ENCODE measurements at places on chromosomes 1 and 21.

DNA sequence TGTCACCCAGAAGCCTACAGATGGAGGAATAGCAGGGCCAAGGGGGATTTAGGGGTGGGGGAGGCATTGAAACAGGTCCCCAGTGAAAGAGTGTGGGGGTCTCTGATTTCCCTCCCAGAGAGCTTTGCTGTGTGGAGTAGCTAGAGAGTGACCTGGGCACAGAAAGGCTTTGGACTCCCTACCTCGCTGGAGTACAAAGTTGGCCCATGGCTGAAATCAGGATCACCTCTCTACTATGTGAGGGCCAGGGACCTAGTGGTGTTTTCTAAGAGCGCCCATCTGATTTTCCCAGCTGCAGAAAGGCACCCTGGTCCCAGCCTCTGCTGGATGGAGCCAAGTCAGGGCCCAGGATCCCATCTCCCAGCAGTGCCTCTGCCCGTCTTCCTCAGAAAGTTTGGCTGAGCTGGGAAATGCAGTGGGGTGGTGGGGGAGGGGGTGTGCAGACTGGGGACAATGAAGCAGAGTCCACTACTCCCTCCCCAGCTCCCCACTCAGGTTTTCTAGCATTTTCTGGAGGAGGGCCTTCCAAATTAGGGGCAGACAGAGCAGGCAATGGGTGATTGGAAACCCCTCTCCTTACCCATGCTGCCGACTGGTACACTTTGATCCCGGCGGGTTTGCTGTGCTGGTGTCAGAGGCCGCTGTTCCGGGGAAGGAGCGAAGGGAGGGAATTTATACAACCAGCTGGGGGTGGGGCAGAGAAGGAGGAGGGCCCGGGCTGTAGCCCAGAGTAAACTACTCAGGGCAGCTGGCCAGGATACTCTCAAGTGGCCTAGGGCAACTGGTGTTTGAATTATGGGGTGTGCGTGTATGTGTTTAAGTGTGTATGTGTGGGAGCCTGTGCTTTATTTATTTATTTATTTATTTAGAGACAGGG lies at the start of gene SELENBP1:
Gene SELENBP1, minus strand, starts transcription at position 648 of the 877 bp plus-strand sequence. Its CDS starts 64 bp downstream, at position 584.
- DNase-seq = peak; percentile 67

DNA sequence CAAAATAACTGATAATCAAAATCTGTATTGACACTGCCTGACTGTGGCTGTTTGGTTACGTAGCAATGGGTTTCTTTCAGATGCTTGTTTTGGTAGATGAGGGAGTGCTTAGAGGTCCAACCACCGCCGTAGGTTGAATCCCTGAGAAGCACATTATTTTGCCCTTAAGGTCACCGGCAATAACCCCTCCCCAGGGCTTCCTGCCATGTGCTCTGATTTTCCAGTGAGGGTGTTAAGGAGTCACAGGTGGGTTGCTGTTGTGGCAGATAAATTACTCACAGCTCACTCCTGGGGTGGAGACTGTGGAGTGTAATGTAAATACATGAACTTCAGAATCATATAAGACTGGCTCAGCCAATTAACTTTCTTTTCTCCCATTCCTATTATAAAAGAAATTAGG lies 81.5 kb upstream of the ZP4 start:
- DNase-seq = no peak

DNA sequence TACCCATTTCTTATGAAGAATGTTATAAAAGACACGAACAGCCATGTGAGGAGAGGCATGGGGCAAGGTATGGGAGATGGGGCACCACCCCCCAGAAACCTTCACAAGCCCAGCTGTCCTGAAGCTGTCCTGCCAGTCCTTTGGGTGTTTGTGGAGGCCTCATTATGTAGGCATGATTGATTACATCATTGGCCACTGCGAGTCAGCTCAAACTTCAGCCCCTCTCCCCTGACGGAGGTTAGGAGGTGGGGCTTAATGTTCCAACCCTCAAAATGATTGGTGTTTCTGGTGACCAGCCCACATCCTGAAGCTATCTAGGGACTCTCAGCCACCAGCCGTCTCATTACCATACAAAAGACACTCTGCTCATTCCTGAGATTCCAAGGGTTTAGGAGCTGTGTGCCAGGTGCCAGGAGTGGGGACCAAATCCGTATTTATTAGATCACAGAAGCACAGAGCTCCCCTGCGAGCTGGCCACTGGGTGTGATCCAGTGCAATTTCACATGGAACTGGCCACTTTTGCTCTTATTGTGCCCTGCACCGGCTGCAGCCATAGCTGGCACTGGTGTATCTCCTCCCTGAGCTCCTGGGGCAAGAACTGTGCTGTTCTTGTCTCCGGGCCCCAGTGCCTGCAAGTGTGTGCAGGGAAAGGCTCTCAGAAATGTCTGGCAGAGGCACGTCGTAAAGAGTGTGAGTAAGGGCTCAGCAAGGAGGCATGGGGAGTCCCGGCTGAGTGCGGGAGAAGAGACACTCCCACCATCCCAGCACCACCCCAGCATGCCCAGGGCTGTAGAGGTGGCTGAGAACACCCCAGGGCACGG lies 10.5 kb downstream of the KIAA1614 start:
- DNase-seq = no peak

DNA sequence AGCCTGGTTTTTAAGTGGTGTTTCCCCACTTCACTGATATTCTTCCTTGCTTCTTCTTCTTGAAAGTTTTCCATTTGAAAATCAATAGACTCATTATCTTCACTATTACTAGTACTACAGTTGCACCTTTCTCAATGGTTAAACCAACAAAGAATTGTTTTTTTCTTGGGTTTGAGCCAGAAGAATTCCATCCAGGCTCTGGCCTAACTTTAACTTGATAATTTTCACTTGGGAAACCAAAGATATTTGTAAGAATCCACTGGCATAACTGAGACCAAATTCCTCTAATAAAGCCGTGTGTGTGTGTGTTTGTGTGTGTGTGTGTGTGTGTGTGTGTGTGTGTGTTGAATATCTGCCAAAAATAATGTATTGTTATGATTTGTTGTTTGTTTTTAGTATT lies 103.2 kb downstream of the SGIP1 start:
- no peak for DNase-seq

DNA sequence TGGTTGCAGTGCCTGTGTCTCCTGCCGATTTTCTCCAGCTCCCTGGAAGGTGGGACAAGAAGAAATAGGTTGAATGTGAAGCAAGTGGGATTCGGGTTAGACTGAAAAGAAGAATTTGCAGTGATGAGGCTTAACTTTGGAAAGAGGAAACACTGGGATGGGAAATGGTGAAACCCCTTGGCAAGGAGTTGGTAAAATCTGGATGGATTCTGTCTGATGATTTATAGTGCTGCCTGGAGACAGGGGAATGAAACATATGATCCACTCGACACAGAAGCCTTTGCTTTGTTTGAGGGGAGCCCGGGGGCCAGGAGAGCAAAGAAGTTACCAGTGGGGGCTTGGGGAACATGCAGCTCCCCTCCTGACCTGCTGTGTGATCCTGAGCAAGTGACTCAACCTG lies 67.2 kb downstream of the UBIAD1 start:
- no peak for DNase-seq

DNA sequence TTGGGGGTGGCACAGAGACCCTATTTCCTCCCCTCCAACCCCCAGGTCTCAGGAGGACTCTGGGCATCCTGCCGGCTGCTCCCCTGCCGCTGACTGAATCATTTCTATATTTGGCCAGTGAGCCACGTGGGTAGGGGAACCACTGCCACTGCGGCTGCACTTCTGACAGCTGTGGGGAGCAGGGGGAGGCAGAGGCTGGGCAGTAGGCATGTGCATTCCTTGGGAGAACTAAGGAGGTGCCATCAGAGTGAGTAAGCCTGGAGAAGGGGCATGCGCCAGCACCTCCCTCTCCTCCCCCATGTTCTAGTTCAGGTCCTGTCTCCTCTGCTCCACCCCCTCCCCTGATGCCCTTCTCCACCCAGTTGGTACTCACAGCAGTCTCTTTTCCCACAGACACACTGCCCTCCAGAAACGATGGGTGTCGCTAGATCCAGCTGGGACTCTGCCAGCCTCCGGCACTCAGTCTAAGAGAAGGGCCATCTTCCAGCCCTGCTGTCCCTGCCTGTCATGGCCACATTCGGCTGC lies 12.0 kb downstream of the PPFIA4 start:
- no peak for DNase-seq

DNA sequence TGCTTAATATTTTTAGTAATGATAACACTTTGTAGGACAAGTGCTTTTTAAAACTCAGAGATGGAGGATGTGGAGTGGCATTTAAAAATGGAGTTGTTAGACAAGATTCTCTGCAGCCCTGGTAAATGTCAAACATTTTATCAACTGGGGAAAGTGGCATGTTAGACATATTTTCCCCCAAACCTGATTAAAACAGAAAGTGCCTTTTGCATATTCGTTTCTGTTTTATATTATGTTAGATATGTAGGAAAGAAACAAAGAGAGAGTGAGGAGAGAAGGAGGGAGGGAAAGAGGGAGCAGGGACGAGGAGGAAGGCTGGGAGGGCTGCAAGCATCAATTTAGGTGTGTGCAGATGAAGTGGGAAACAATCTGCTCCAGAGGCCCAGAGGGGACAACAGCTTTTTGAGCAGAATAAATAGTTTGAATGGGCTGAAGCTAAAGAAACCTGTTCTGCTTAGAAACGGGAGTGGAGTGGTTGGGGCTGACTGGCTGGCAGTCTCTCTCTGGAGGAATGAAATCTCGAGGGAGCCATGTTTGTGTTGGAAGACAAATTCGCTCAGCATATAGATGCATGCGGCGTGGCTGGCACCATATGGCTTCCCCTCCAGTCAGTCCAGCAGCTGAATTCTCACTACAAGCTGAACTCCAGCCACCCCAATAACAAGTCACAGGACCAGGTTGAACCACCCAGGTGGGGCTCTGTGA lies 502.2 kb downstream of the AJAP1 start:
- DNase-seq = no peak

GRCh38 chr1:198809247-198809646 lies 170.4 kb downstream of the PTPRC start:
- no peak for DNase-seq

- DNase-seq = no peak
Observed at GRCh38 chr1:7002728-7003127, 217.5 kb downstream of the CAMTA1 start.

DNA sequence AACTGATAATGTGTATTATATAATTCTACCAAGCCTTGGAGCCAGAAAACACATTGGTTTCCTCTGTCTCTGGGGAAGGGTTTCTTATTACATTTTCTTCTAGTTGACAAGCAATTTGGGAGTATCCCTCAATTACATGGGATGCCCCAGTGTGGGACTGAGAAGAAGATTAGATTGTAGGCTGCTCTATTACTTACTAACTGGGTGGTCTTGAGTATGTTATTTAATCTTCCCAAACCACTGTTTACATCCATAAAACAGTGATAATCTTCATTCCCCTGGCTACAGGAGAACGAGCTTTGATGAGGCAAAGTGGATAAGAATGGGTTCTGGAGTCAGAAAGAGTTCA lies 105.8 kb downstream of the TSEN15 start:
- no peak for DNase-seq

GRCh38 chr1:39104158-39105060 lies 78.3 kb downstream of the NDUFS5 start:
- no peak for DNase-seq

GRCh38 chr1:192766009-192766625 lies 42.7 kb upstream of the RGS2 start:
- no peak for DNase-seq

- no peak for DNase-seq
Observed at GRCh38 chr1:212359794-212360479, 54.7 kb downstream of the PACC1 start.

DNA sequence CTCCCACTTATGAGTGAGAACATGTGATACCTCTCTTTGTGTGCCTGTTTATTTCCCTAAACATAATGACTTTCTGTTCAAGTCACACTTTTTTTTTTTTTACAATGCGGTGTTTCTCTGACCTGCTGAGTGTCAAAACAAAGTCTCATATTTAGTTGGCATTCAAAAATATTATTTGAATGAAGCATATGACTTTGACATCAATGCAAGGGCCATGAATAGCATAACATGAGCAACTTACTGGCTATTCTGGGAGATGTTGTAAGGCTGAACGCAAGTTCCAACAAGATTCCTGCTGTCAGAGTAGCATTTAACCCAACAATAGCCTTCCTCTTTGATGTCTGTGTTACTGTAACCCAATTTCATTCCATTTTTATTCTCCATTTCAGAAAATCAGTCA lies 2.0 kb upstream of the KRTAP19-1 start:
- peak; percentile 40 for DNase-seq

GRCh38 chr1:182340233-182341058 lies 51.1 kb downstream of the GLUL start:
- DNase-seq = no peak

GRCh38 chr1:154711416-154711815 lies 103.4 kb upstream of the ADAR start:
- no peak for DNase-seq

DNA sequence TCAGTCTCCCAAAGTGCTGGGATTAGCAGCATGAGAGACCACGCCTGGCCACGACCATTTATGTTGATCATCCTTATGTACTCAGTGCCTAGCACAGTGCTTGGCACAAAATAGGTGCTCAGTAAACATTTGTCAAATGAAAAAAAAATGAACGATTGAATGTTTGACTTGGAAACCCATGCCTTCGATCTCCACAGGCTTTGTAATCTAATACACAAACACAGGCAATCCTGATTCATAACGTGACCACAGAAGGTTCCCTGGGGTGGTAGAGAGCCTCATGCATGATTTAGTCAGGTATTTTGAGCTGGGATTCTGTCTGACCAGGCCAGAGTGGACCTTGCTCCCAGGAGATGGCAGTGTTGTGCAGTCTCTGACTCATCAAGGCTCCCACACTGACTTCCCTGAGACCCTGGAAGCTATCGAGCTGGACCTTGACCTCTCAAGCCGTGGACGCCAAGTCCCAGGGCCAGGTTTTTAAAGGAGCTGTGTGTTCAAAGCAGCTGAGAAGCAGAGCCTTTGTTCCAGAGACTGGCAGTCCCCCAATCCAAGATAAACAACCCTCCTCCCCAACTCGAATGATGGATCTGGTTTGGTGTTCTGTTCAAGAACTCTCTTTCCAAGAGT lies 81.1 kb downstream of the PGM1 start:
- peak; percentile 69 for DNase-seq

DNA sequence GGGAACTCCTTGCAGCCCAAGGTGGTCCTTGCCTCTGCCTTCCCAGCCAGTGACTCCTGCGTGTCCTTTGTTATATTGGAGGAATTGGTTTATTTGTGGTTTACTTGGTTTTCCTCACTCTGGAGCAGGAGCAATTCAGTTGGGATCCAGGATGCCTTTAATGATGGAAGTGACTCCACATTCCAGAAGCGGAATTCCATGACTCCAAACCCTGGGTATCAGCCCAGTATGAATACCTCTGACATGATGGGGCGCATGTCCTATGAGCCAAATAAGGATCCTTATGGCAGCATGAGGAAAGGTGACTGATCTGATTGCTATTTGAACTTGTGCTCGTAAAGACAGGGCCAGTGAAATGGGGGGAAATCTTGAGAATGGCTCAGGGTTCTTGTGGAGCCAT lies 15.1 kb upstream of the PIGV start:
- DNase-seq = no peak

DNA sequence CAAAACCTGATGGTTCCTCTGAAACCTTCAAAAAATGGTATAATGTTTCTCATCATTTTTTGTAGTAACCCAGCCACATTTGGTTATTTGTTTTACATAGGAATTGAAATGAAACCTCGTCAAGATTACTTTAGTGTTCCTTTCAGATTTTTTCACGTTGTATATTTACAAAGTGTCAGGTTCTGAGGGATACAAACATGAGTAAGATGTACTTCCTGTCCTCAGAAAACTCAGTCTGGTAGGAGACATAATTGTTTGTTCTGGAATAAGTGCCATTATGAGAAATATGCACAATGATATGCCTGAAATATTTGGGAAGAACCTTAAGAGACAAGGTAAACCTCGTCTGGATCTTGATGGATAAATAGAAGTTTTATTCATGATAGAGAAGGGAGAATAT lies 145.5 kb downstream of the USP25 start:
- no peak for DNase-seq

GRCh38 chr21:42429856-42430255 lies 26.2 kb downstream of the UBASH3A start:
- DNase-seq = no peak

- DNase-seq = no peak
Observed at GRCh38 chr1:153963850-153964331, 554 bp upstream of the SLC39A1 start.
